Activated effector memory CD4-positive, alpha-beta T cell treated with Interleukin-2 at 50 U/mL for 16 hours (primary cell): ENCODE measurements at places on chromosomes 4 and X.

GRCh38 chr4:90951037-90951436 is 823.8 kb downstream of the CCSER1 start:
- DNase-seq = no peak

DNA sequence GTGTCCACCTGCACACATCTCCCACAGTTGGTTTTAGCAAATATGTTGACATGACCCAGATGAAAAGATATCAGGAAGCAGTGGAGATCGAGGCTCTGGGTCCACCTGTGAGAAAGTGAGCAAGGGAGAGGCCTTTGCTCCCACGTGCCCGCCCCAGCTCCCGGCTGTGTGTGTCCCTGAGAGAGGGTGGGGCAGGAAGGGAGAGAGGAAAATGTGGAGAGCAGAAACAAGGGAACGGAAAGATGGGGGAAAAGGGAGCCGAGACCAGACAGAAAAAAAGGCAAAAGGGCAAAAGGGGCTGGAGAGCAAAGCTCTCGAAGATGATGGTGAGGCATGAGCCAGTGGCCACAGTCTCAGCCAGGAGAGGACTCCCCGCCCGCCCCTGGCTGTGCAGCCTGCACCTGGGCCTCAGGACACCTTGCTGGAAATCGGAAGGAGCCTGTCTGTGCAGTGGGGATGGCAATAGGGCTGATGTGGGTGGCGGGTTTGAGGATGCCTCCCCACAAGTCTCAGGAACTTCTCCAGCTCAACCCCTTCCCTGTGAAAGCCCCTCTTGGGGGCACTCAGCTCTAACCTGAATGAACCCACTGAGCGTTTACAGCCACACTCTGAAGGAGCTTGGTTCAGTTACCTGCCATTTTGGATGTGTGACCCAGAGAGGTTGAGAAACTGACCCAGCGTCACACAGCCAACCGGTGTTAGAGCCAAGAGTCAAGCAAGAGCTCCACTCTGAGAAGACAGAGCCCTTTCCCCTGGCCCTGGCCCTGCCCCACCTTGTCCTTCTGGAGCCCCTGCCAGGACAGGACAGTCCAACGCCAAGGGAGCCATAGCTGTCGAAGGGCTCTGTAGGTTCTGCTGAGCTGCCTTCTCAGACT is 20.3 kb upstream of the MSX1 start:
- DNase-seq = no peak

- DNase-seq = no peak
Observed at GRCh38 chr4:162422312-162422711, 258.5 kb upstream of the FSTL5 start.

DNA sequence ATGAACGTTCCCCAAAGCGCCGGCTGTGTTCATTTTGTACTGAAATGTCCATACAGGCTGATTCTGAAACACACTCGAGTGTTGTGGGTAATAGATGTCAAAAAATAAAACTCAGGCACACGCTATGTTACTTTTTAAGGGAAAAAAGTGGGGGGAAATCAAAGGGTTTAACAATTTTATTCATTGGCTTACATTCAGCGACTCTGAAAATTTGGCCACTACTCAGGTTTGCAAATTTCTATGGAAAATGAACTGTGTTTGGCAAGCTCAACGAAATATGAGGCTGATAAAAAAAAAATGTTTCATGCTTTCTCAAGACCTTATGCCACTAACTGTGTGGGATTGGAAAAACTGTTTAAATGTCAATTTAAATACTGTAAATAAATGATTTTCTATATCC is 18.5 kb downstream of the AMELX start:
- DNase-seq = no peak

- DNase-seq = no peak
Observed at GRCh38 chr4:21012851-21013331, 312.6 kb downstream of the PACRGL start.

DNA sequence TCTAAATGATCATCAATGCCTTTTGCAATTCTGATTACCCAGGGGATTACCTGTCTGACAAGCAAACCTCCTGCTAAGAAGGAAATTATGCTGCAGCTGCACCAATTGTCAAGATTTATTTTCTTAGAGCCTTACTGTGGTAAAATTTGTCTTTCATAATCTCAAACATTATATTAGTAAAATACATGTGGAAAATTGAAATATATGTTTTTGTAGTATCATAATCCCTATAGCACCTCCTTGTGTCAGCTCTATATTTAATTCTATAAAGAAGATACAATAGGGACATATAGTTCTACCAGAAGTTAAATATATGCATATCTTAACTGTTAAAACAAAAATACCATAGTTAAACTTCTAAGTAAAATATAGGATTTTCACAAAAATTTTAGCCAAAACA is 655.6 kb upstream of the PCDH10 start:
- DNase-seq = no peak

GRCh38 chr4:139779691-139780090 is 114.1 kb downstream of the MGST2 start:
- no peak for DNase-seq

DNA sequence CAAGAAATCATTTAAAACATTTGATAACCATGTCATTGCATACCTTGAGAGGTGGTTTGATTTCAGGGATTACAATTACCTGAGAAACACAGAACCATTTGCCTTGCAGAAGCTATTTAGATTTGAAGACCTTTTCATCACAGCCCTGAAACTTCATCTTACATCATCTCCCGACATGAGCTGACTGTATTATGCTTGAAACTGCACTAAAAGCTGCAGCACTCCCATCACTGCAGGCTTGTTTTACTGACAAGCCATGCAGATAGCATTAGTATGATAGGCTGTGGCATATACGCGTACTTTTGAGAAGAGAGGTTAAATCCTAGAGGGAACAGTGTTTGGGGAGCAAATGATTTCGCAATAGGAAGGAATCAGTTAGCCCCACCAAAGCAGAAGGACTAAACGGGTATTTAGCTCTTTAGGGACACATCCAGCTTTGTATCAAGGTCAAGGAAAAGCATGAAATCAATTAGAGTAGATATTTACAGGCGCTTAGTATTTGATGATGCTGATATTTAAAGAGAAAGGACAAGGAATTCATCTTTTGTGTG is 133.2 kb upstream of the DIAPH2 start:
- DNase-seq = no peak

GRCh38 chr4:112560084-112560483 is 44.1 kb upstream of the NEUROG2 start:
- DNase-seq = no peak
